Activated CD4-positive, alpha-beta T cell treated with anti-CD3 and anti-CD28 coated beads, Interleukin-2, Interleukin-4, amounts not matched to agents 100 ng/mL and 50 ng/mL, durations not matched to agents 16 hours and 8 hours (primary cell): ENCODE measurements at places on chromosomes 12 and 14.
A peak's percentile ranks its signal among the peaks of the same experiment; 100 is the strongest.

GRCh38 chr14:21825149-21825743 is 151.6 kb upstream of the OR4E1 start:
- peak; percentile 55 for DNase-seq

DNA sequence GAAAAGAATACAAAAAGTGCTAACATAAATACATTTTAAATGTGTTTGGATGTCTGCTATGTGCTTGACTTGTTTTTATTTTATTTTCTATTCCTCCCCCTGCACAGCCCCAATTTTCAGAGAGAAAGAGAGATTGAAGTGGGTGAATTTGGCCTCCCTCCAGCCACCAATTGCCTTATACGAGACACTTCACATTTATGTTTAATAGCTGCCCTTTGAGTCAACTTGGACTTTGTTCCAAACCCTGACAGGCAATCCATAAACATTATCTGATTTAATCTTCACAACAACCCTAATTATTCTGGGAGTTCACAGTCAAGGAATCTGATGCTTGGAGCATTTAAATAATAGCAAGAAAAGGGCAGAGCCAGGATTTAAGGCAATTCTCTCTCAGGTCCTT is 161.7 kb downstream of the SLC15A4 start:
- no peak for DNase-seq

- no peak for DNase-seq
Observed at GRCh38 chr14:68293404-68293803, 473.8 kb downstream of the RAD51B start.

DNA sequence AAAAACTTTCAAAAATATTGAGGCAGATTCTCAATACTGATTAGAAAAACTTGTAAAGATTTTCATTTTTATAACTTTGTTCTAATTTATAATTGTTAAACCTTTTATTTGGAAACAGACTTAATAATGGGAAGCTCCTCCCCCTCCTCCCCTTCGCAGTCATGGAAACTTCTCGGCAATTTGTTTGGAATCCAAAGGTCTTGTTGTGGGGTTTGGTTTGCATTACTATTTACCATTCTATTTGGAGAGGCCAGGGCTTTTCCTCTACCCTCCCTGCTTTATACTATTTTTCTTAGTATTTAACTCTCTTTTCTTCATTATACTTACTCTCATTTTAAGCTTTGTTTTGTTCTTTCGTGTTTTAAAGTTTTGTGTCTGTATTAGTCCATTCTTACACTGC is 6.0 kb downstream of the SLC39A9 start:
- no peak for DNase-seq

- no peak for DNase-seq
Observed at GRCh38 chr12:131333621-131334440, 377.1 kb upstream of the SFSWAP start.

GRCh38 chr12:113351089-113351488 is 7.3 kb upstream of the PLBD2 start:
- no peak for DNase-seq

DNA sequence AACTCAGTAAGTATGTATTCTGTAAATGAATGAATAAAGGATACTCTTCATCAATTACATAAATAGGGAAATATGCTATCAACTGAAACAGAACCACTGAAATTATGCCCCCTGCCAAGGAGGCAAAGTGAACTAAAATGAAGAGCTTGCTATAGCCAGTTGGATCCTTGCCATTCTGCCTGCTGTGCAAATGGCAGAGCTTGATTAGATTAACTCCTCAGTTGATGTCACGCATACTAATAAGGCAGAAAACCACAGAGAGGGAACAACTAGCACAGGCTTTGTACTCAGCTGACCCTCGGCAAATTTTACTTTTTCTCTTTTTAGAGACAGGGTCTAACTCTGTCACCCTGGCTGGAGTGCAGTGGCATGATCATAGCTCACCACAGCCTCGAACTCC is 36.7 kb upstream of the FERMT2 start:
- DNase-seq, result no peak

GRCh38 chr14:95374239-95374997 is 54.7 kb upstream of the CLMN start:
- DNase-seq, result no peak

- DNase-seq, result peak; percentile 85
Observed at GRCh38 chr12:57899010-57899662, 42.2 kb upstream of the ATP23 start.

- no peak for DNase-seq
Observed at GRCh38 chr12:105322070-105322469, 8.4 kb upstream of the C12orf75 start.

DNA sequence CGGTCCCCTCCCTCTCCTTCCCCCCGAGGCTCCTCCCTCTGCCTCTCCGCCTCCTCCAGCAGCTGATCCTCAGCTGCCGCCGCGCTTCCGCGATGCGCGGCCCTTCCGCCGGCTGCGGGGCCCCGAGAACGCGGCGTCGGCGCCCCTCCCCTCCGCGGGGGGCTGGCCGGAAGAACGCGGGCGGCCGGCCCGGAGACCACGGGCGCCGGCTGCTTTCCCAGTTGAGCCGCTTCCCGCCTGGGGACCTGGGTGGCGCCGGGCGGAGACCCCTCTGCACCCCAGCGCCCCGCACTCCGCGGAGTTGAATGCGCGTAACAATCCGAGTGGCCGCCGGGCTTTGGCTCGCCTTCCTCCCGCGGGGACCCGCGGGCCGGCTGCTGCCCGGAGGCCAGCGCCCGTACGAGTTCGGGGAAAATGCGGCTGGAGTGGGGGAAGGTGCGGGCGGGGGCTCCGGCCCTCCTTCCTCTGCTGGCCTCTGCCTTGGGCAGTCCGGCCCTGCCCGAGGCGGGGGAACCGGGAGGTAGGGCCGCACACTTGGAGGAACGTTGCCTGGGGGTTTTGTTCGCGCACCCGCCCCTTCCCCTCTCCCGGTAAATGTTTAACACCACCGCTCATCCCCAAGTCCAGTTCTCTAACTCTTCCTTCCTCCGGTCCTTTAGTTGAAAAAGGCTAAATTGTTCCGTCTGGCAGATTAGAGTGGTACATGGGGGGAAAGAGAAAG is 393 bp upstream of the DCAF5 start:
- DNase-seq, result peak; percentile 93

DNA sequence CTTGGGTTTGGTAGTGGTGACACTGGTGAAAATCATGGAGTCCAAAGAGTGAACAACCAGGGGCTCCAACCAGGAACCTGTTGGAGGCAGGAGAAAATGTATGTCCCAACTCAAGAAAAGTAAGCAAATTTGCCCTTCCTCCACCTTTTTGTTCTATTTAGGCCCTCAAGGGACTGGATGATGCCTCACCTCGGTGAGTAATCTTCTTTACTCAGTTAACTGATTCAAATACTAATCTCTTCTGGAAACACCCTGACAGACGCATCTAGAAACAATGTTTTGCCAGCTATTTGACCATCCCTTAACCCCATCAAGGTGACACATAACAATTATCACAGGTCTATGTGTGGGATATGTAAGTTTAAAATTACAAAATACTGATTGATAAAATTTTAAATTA is 272.4 kb upstream of the FOXG1 start:
- no peak for DNase-seq

GRCh38 chr12:46404225-46404631 is 31.7 kb upstream of the SLC38A2 start:
- no peak for DNase-seq

DNA sequence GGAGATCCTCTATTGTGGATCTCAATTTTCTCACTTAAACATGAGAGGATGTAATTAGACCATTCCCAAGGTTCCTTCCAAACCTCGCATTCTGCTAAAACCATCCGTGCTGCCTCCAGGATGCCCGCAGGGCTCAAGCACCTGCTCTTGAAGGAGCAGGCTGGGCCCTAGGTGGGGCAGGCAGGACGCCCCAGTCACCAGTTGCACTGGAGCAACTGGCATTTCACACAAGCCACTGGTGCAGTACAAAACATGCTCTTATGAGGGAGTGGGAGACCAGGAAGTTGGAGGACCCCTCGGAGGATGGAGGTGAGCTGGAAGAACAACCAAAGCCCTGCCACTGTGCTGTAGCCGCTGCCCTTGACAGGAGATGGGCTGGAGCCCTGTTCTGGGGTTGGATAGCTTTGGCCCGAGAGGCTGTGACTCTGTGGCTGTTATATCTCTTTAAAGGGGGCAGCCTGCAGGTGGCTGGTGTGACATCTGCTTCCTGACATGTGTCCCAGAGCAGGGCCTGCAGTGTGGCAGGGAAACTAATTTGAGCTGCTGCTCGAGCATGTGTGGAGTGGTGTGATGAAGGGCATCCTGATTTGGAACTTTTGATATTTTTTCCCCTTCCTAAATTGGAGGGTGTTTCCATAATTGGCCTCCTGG is 122.2 kb downstream of the CRACR2A start:
- no peak for DNase-seq

DNA sequence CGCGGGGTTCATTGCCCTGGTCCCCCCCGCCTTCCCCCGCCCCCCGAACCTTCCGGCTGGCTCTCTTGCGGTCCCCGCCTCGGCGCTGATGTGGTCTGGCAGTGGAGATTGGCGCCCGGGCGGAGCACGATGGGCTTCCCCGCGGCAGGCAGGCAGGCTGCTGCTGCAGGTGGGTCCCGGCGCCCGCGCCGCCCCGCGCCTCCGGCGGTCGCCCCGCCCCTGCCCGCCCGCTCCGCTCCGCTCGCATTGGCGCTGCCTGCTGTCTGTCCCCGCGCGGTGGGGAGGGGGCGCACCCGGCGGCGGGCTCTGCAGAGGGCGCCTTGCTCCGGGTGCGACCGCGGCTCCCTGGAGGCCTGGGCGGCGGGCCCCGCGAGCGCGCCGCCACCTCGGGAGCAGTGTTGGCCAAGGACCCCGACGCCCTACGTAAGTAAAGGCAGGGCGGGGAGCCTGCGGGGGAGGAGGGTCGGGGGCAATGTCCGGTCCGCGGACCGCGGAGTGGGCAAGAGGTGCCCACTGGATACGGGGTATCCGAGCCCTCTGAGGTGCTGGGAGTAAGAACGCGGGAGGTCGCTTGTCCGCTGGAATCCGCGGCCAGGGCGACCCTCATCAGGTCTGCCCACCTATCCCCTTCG is at the start of gene AKAP5:
Gene AKAP5 (plus strand): TSS at position 309 of the 632 bp plus-strand sequence. CDS start 2,896 bp downstream, outside the sequence.
- DNase-seq, result peak; percentile 57

DNA sequence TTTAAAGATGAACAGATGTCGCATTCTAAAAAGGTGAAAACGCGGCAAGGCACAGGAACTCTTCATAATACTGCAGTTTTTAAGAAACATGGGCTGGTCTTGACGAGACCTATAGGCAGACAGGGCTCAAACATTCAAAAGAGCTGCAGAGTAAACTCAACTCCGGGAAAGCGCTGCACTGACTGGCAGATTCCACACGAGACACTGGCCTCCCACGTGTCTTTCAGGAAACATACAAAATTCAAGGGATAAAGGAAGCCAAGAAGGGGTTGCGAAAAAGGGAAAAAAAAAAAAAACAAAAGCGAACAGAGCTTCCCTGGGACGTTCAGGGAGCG is 614 bp upstream of the ARF6 start:
- peak; percentile 63 for DNase-seq

GRCh38 chr12:13740149-13740545 is 241.3 kb downstream of the GRIN2B start:
- DNase-seq, result no peak

GRCh38 chr14:102320033-102320660 is 601 bp downstream of the ZNF839 start:
- peak; percentile 23 for DNase-seq

- DNase-seq, result no peak
Observed at GRCh38 chr12:124152731-124153130, 142.2 kb upstream of the RFLNA start.

GRCh38 chr14:56297449-56297848 is 179.2 kb downstream of the PELI2 start:
- no peak for DNase-seq

DNA sequence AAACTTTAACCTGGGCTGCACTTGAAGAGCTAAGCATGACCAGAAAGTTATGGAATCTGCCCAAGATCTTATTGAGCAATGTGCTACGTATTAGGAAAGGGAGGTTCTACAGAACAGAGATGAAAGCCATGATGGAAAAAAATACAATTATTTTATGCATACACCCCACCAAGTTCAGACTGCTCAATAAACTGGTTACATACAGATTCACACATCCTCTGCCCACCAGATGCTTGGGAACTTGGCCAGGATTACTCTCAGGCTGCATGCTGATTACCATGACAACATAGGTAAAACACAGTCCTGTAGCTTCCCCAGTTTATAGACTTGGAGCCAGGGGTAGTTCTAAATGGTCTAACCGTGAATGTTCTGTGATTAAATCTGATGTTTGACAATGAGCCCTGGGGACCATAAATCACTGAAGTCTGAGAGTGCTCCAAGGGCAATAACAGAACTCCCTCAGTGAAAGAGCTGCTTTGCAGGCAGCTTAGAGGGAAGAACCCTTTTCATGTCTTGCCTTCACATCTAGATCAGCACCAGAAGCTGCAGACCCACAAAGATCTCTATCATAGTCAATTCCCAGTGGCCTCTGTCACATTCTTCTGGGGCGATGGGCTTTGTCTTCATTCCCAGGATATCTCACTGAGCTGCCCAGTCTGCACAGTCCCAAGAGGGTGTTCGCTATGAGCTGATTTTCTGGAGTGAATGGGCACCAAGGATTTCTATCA is 232.2 kb downstream of the EMP1 start:
- DNase-seq, result no peak

DNA sequence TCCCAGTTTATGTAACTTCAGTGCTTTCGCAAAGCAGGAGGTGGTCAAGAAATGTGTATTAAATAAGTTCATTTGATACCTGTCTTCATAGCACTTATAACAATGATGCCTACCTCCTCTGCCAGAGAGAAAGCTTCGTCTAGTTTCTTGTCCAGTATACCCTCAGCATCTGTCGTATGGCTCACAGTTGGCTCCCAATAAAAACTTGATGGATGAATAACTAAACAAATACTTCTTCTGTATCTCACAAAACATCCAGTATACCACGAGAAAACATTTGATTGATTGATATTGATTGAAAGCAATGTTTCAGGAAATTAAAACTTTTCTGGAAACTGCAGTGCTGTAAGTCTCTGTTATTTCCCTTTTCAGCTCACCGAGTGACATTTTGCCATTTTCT is 26.9 kb upstream of the PTGDR start:
- DNase-seq, result no peak

DNA sequence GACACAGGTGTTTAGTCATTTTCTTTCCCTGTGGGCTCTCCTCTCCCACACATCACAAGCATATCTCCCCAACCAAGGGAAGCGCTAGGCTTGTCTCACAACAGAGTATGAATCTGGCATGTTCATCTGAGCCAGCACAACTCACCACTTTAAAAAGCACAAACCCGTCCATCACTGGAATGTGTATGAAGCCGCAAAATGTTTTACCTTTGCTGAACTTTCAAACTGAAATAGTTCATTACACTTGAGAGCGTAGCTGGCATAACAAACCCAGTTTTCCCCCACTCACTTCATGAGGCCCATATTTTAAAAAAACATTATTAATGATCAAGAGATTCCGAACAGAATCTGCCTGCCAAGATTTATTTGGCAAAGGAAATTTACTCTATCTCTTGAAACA is 15.8 kb downstream of the NID2 start:
- DNase-seq, result no peak

GRCh38 chr12:139585-139984 is 73.0 kb downstream of the IQSEC3 start:
- no peak for DNase-seq
